SJSA1 (cell line): ENCODE measurements at places on chromosomes 6 and 20.
A peak's percentile ranks its signal among the peaks of the same experiment; 100 is the strongest.

GRCh38 chr20:56369179-56369578 is 10.4 kb downstream of the FAM210B start:
- no peak for DNase-seq

GRCh38 chr6:12477616-12478015 is 187.5 kb downstream of the EDN1 start:
- DNase-seq = no peak

- no peak for DNase-seq
Observed at GRCh38 chr20:63962426-63963347, 6.5 kb upstream of the UCKL1 start.

DNA sequence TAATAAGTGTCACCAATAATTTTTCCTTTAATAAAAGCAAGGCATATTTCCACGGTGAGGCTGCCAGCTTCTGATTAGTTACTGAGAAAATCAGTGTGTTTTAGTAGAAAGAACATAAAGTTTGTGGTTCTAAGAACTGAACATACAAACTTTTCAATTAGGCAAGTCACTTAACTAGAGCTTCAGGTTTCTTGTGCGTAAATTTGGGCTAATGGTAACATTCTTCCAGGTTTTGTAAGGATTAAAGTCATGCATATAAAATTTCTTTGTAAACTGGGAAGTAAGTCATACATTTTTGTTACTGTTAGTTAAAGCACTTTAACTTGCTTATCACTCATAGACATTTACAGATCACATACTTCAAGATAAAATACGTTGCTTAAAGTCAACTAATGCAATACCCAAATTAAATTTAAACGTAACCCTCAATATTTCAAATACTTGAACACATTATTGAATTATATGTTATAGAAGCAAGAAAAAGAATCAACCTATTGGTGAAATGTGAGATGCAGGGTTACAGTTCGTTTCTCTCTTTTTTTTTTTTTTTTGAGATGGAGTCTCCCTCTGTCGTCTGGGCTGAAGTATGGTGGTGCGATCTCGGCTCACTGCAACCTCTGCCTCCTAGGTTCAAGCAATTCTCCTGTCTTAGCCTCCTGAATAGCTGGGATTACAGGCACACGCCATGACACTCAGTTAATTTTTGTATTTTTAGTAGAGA is 327.3 kb upstream of the NOX3 start:
- DNase-seq = no peak

- DNase-seq = no peak
Observed at GRCh38 chr6:79416931-79417330, 120.3 kb downstream of the LCA5 start.

GRCh38 chr6:151269321-151269995 is 29.7 kb downstream of the AKAP12 start:
- DNase-seq = no peak

DNA sequence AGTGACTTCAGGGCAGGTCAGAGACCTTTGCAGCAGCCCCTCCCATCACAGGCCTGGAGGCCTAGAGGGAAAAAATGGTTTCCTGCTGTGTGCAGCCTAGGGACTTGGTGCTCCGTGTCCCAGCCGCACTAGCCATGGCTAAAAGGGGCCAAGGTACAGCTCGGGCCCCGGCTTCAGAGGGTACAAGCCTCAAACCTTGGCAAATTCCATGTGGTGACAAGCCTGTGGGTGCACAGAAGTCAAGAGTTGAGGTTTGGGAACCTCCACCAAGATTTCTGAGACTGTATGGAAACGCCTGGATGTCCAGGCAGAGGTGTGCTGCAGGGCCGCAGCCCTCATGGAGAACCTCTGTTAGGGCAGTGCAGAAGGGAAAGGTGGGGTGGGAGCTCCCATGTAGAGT is 34.0 kb downstream of the UBE3D start:
- no peak for DNase-seq

- peak; percentile 92 for DNase-seq
Observed at GRCh38 chr20:47950124-47950912, 165.0 kb upstream of the SULF2 start.

- DNase-seq = no peak
Observed at GRCh38 chr6:156935000-156935399, 157.8 kb downstream of the ARID1B start.

DNA sequence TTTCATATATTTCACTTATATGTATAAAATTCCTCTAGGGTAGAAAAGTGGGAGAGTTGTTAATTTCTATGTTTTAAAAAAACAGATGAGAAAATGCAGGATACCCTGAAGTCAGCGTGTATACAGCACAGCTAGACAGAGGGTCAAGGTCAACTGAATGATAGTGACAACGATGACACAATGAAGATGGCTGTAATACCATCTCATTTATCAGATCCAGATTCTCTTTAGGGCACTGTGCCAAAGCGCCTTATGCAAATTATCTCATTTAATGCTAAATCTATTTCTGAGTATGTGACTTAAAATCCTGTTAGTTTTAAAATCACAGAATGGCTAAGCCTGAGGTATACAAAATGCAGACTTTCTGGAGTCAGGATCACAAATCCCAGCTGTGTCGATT is 431.4 kb upstream of the RUNX2 start:
- no peak for DNase-seq

DNA sequence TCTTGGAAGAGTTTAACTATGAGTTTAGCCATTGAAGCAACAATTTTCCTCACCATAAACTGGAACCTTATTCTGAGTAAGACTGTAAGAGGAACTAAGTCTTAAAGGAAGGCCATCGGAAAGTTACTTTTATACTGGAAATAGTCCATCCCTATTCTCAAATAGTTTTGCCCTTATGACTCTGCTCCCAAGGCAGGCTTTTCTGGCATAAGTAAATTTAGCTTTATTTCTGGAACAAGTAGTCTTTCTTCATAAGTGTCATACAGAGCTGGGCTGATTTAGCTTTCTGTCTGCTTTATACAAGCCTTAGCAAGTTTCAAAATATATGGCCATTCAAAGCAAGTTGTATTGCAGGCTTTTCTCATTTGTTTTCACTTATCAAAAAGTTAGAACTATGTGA is 328.1 kb downstream of the HACE1 start:
- no peak for DNase-seq

- peak; percentile 82 for DNase-seq
Observed at GRCh38 chr6:24990236-24990845, 54.6 kb upstream of the RIPOR2 start.

GRCh38 chr20:46695892-46696291 is 6.6 kb upstream of the TP53RK start:
- DNase-seq = no peak

- no peak for DNase-seq
Observed at GRCh38 chr6:20906945-20907344, 372.7 kb downstream of the CDKAL1 start.

GRCh38 chr20:57289391-57290177 is 23.1 kb upstream of the BMP7 start:
- no peak for DNase-seq

- DNase-seq = no peak
Observed at GRCh38 chr6:6803180-6803977, 214.9 kb downstream of the LY86 start.

DNA sequence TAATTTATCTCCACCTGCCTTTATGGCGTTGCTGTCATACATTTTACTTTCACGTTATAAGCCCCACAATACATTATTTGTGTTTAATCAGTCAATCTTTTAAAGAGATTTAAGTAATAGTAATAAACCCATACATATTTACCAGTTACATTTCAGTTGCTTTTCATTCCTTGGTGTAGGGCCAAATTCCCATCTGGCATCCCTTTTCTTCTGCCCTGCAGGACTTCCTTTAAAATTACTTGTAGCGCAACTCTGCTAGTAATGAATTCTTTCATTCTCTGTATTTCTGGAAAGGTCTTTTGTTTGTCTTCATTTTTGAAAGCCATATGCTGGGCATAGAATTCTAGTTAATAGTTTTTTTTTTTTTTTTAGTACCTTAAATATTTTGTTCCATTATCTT is 24.9 kb downstream of the ZNF334 start:
- no peak for DNase-seq

GRCh38 chr20:19419396-19419795 is 207.0 kb downstream of the SLC24A3 start:
- DNase-seq = no peak

- no peak for DNase-seq
Observed at GRCh38 chr6:8192067-8192466, 89.7 kb upstream of the EEF1E1 start.

DNA sequence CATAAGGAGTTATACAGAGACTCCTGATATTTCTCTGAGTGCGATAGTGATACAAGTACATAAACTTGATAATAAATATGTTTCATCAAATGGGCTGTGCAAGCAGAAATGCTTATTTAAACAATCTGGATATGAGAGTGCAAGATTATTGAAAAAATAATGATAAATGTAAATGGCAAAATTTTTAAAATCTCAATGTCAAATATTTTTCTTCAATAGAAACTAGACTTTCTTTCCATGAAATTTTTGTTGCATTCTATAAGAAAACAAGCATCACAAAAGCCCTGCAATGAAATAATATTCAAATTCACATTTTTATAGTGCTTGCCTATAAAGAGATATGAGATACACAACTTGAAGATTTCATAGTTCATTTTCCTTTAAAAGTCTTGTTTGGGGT is 2.7 kb downstream of the PACRG start:
- no peak for DNase-seq

DNA sequence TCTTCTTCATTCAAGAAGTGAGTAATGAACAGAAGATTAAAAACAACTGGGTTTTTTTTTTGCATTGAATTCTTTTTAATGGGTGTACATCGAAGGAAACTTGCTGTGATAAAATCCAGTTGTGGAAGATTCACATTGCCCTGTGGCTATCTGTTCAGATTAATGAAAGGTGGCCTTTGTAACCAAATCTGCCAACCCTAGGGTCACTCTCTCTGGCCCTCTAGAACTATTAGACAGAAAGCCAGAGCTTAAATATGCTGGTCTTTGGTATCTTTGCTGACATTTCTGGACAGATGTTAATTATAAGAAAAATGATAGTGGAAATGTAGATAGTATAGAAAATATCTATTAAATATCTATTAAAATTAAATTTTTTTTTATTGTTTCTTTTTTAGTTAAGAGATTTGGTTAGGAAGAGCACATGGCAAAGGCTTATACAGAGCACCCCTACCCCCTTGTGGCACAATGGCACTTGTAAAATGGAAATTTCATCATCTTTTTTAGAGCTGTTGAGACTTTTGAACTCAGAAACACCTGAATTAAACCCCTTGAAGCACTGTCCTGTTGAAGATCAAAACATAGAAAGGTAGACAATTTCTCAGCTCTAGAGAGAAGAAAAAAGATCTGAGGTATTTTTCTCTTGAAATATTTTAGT is 572.5 kb downstream of the PKHD1 start:
- no peak for DNase-seq

- no peak for DNase-seq
Observed at GRCh38 chr6:39321761-39322160, 741 bp downstream of the KCNK16 start.

DNA sequence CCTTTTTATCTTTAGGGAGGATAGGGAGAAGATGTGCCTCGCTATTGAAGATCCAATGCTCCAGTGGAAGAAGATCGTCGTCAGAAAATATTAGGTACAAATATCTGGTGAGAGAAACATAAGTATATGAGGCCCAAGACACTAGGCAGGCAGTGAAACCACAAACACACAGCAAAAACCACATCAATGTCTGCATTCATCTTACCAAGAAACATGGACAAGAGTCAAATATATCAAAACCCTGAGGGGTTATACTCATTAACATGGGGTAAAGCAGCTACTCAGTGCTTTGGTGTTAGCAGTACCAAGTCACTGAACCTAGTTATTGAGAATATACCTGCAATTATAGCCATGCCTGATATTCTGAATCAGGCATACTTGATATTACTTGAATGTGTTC is 101.4 kb upstream of the FAM184A start:
- no peak for DNase-seq

DNA sequence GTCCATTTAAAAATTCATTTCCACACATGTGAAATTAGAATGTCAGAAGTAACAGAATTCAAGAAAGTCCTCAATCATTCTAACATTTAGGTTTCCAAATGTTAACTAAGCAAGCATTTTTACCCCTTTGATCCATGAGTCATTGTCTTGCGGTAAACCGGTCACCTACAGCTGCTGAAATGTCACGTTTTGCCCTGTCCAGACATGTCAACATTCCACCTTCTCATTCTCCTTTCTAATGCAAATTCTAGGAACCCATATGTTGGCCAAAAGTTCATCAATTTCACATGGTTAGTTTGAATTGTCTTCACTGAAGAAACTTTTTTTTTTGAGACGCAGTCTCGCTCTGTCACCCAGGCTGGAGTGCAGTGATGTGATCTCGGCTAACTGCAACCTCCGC is 117.2 kb downstream of the IPCEF1 start:
- DNase-seq = no peak

- DNase-seq = no peak
Observed at GRCh38 chr20:8854571-8854970, 214.3 kb upstream of the PLCB4 start.

DNA sequence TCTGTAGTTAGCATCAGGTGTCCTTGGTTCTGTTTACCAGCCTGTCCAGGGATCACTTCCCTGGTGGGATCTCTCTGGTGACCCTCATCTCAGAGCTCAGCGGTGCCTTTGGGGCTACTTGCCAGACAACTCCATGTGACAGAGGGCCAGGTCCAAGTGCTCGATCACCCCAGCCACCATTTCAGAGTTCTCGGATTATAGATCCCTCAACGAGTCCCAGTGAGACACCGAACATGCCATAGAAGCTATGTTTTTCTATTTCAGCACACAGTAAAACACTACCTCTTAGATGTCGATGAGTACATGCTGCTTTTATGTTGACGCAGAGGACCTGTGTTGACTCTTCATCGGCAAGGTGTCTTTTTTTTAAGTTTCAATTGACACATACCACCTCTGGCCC is 170.1 kb upstream of the AKAP12 start:
- no peak for DNase-seq

GRCh38 chr20:23254034-23254433 is 96.6 kb upstream of the NXT1 start:
- DNase-seq = no peak

DNA sequence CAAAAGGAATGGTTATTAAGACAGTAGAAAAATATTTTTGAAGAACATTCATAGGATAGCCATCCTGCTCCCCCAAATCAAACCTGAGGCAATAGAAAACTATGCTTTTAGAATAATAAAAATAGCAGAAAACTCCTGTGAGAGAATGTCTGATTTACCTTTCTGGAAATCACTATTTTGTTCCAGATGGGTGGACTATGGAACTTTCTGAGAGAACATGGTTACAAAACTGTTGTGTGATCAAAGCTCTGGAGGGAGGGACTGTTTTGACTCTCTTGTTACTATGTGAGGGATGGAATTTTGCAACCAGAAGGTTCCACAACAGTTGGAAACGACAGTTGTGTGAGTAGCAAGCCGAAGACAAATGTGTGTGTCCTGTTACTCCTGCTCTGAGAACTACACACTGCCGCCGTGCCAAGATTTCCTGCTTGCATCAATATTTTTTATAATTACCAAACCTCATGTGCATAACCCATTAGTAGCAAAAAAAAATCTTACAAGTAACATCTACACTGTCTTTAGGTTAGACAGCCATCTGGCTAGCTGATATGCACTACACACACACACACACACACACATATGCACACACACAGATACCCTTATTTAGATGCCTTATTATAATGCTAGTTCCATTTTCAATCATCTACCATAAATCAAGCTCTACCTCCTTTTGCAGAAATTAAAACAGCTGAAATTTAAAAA is 11.0 kb upstream of the HIVEP1 start:
- DNase-seq = no peak
